Activated CD4-positive, alpha-beta T cell treated with anti-CD3 and anti-CD28 coated beads, Interleukin-2, amount 50 U/mL, for 1 hour (primary cell): ENCODE measurements at places on chromosomes 6 and 20.

- no peak for DNase-seq
Measured at GRCh38 chr20:45873409-45874103, 7.5 kb upstream of the ZSWIM1 start.

- DNase-seq: peak; percentile 28
Measured at GRCh38 chr6:24547243-24547642, 52.5 kb downstream of the ALDH5A1 start.

- DNase-seq: no peak
Measured at GRCh38 chr6:135438907-135439535, 58.5 kb downstream of the AHI1 start.

DNA sequence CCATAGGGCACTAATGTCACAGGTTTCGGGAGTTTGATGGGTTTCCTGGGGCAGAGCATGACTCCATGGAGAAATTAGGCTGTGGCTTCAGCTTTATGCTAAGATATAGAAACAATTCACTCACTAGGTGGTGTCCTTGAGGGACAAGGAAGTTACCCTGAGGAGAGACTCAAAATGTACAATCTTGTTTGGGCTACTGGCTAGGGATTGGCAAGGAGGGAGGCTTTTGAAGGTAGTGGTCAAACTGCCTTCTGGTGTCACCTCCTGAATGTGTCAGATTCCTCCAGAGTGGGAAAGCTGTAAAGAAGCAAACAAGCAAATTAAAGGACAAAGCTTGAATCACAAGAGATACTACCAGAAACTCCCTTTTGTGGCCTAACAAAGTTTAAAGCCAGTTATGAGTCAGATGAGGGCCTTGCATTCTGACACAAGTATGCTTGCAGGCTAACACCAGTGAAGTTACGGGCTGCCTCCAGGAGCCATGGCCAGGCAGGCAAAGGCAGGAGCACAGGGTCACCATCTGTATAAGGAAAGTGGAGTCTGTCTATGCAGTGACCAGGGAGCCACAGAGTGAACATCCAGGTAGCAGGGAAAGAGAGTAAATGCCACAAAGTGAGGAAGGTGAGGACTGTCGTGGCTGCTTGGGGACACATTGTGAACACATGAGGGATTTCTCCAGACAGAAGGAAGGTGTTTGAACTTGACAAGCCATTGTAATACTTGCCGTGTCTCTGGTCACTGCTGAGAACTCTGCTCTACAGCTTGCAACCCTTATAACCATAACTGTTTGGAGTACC, 107.7 kb upstream of the DTNBP1 start:
- DNase-seq: no peak

DNA sequence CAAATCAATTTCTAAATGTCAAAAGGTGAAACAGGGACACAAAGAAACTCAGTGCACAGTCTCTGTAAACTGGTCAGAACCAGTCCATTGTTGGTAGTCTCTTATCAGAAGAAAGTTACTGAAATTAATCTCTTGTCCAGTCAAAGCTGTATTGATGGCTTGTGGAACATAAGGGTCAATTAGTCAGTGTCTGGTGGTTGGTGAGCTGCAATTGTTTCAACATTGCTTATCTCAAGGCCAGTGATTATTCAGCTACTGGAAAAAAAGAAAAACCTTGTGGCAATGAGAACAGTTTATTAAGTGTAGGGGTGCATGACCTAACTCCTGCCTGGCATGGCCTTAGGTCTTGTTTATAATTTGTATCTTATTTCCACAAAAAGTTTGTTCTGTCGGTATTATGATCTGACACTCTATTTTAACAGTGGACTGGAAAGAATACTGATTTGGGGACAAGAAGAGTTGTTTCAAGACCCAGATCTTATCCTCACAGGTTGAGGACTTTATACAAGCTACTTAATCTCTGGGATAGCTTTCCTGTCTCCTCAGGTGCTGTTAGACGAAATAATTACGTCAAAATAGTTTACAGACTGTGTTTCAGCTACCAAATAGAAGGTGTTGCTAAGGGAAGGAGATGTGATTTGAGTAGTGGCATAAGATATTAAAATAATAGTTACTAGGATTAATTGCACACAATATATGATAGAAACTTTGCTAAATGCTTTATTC, 520.0 kb upstream of the IRAK1BP1 start:
- no peak for DNase-seq

GRCh38 chr6:16413399-16413798, 175.0 kb downstream of the GMPR start:
- peak; percentile 19 for DNase-seq

- peak; percentile 21 for DNase-seq
Measured at GRCh38 chr6:89146718-89147700, 1.2 kb downstream of the PM20D2 start.

- DNase-seq: no peak
Measured at GRCh38 chr6:79731471-79731870, 100.3 kb downstream of the SH3BGRL2 start.

GRCh38 chr6:14711704-14712379, 534.0 kb upstream of the JARID2 start:
- DNase-seq: no peak

GRCh38 chr6:144840619-144841018, 555.5 kb downstream of the UTRN start:
- DNase-seq: no peak
